ENCODE measurements at places on chromosomes 2 and 18.

- no peak for DNase-seq
Measured at GRCh38 chr2:15594291-15595256, 2.9 kb downstream of the DDX1 start.

DNA sequence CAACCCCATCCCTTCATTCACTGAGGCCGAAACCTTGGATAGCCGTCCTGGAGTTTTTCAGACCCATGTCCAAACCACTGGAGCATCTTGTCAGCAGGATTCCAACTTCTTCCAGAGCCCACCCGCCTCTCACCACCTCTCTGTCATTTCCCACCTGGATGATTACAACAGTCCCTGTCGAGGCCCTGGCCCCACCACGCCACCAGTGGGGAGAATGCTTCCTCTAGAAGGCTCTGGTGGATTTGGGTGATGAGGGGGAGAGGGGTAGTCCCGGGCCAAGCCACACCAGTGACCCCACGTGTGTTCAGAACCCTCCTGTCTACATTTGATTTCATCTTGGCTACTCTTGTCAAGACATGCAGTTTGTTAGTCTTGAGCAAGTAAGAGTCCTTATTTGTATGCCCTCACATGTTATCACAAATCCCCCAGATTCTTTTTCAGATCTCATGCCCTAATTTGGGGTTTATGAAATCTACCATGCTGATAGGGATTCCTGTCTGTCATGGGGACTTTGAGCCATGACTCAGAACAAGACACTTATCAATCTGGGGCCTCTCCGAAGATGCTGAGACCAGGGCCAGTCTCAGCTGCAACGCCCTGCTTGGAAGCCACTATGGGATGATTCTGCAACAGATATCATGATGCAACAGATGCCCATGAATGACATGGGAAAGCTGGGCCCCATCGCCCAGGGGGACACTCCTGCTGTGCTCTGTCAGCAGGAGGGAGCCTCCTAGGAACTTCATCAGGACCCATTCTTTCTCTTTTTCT lies 186.1 kb downstream of the ZFP36L2 start:
- DNase-seq = peak; percentile 22

GRCh38 chr18:43651057-43651456 lies 373.8 kb upstream of the SYT4 start:
- no peak for DNase-seq

- DNase-seq = no peak
Measured at GRCh38 chr2:200403814-200404213, 97.3 kb downstream of the SPATS2L start.

DNA sequence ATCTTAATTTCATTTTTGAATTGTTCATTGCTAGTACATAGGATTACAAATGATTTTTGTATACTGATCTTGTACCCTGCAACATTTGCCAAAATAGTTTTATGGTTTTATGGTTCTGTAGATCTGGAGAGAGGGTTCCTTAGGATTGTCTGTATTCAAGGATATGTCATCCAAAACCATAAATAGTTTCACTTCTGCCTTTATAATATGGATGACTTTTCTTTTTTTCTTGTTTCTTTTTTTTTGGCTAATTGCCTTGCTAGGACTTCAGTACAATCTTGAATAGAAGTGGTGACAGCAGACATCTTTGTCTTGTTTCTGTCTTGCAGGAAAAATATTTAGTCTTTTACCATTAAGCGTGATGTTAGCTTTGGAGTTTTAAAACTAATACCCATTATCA lies 383.9 kb upstream of the HS6ST1 start:
- DNase-seq = no peak

GRCh38 chr2:28209261-28209691 lies 183.4 kb upstream of the FOSL2 start:
- DNase-seq = no peak

- no peak for DNase-seq
Measured at GRCh38 chr18:39622431-39622830, 2056.8 kb upstream of the CELF4 start.

DNA sequence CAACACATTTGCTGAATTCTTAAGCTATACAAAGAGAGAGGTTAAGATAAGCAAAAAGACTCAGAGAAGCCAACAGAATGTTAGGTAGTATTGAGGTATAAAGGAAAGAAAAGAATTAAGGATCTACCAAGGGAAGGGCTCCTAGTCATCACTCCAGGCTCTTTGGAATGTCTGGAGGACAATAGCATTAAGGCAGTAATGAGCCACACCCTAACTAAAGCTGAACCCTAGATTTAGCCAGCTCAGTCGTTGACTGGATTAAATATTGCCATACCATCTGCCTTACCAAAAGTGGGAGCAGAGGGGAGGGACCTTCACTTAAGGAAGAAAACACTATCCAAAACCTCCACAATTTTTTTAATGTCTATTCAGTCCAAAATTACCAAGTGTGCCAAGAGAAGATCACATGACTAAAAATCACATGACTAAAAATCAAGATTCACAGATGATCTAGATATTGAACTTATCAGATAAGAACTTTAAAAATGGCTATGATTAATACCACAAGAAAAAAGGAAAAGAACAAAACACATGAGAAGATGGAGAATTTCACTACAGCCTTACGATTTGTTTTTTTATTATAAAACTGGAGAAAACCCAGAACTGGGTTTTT lies 59.7 kb downstream of the EXOC6B start:
- no peak for DNase-seq

GRCh38 chr2:152488075-152488474 lies 153.1 kb downstream of the FMNL2 start:
- DNase-seq = no peak

DNA sequence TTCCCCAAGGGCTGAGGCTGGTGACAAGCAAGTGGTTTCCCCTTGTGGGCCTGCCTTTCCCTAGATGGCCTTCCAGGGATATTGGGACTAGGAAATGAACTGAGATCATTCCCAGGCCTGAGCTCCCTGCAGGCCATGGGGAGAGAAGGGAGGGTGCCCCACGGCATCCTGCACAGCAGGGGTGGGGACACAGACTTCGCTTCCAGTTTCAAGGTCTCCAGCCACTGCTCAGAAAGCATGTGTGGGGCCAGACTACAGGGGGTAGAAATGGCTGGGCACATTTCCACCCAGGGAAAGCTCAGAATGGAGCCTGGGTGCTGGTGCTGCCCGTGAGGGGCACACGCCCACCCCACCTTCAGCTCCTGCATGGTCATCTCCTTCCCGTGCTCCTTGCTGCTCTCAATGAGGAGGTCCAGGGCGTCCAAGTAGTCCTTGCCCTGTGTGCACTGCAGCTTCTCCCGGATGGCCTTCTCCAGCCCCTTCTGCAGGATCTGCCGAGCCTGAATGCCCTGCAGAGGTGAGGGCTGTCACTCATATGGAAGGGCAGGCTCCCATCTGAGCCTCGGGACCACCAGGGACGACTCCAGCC lies 13.2 kb downstream of the CYP26B1 start:
- DNase-seq = no peak

DNA sequence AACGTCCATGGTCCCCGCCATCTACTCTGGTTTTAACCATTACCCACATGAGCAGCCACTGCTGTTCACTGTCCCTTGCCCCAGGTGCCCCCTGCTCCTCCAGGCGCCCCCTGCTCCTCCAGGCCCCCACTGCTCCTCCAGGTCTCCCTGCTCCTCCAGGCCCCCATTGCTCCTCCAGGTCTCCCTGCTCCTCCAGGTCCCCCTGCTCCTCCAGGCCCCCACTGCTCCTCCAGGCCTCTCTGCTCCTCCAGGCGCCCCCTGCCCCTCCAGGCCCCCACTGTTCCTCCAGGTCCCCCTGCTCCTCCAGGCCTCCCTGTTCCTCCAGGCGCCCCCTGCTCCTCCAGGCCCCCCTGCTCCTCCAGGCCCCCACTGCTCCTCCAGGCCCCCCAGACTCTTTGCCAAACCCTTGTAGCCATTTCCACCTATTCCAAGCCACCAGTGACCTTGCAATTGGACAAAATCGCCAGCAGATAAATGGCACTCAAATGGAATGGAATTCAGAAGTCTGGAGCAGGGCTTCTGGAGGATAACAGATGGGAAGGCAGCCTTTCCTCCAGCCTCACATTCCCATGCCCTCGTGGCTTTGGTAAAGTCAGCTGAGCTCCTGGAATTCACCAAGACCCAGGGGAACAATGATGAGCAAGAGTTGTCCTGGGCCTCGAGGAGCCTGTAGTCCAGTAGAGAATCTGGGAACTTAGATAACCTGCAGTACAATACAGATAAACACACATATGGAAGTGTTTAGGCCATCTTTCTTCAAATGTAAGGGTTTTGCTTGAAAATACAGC lies 13.3 kb upstream of the RPL31 start:
- no peak for DNase-seq

DNA sequence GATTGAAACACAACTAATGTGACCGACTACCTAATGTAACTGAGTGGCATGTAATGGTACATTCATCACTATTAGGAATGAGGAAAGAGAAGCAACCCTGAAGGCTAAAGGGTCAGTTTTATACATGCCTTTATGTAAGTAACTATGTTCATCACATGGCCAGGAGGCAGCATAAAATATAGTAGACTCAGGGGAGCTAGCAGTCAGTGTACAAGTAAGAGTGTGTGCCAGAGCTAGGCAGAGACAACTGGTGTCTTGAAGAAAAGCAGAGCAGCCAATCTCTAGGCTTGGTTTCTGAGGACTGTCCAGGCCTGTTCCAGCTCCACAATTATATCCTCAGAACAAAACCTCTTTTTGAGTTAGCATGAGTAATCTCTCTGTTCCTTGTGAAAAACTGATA lies 18.1 kb downstream of the SMAD2 start:
- peak; percentile 51 for DNase-seq

GRCh38 chr2:184551626-184552025 lies 46.7 kb upstream of the ZNF804A start:
- DNase-seq = no peak

GRCh38 chr2:152028182-152028862 lies 70.5 kb downstream of the CACNB4 start:
- DNase-seq = no peak

DNA sequence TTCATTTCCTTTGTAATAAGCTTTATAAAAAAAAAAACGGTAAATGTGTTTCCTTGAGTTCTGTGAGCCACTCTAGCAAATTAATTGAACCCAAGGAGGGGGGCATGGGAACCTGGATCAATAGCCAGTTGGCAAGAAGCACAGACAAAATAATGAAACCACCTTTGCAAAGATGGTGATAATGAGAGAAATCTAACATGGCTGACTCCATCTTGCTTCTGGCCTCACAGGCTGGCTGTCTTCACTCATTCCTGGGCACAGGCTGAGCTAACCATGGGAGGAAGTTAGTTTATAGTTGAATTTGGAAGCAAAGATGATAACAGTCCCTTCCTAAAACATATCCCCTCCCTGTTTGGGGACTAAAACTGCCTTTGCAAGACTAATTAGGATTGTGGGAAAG lies 95.1 kb downstream of the B3GNT2 start:
- DNase-seq = no peak

GRCh38 chr2:178025551-178026185 lies 46.9 kb downstream of the PDE11A start:
- DNase-seq = no peak

DNA sequence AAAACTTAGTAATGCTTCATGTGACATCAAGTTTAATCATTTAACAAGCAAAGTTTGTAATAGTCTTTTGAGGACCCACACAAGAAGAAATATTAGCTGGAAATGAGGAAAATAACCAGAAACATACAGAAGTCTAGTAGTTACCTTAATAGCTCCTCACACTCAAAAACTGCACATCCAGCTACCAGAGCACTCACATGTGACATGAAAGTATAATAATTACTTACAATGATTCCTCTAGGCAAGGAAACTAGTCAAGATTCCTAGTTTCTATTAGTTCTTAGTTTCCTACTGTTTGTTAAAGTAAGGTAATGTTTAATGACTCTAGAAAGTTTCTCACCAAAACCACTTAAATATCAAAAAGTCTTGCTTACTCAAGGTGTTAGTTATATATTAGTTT lies 335.8 kb downstream of the RAD51AP2 start:
- DNase-seq = no peak

- no peak for DNase-seq
Measured at GRCh38 chr2:214578442-214578841, 167.6 kb downstream of the VWC2L start.

- peak; percentile 43 for DNase-seq
Measured at GRCh38 chr2:227862227-227862740, 9.1 kb upstream of the DAW1 start.

DNA sequence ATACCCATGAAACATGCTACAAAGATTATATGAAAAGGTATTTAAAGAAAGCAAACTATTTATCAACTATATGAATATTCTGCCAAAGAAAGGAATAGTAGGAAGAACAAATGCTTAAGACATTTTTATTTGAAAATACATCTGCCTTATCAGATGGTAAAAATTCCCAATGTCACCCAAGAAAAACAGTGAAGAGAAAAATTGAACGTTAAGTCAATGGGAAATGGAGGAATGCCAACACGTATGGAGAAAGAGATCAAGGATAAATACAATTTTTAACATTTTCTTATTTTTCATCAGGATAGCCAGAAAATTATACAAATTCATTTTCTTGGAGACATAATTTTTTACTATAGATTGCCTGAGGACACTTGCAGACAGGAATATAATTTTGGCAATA lies 394.2 kb downstream of the ZEB2 start:
- DNase-seq = no peak

GRCh38 chr2:47558116-47558767 lies 155.3 kb downstream of the MSH2 start:
- DNase-seq = no peak

DNA sequence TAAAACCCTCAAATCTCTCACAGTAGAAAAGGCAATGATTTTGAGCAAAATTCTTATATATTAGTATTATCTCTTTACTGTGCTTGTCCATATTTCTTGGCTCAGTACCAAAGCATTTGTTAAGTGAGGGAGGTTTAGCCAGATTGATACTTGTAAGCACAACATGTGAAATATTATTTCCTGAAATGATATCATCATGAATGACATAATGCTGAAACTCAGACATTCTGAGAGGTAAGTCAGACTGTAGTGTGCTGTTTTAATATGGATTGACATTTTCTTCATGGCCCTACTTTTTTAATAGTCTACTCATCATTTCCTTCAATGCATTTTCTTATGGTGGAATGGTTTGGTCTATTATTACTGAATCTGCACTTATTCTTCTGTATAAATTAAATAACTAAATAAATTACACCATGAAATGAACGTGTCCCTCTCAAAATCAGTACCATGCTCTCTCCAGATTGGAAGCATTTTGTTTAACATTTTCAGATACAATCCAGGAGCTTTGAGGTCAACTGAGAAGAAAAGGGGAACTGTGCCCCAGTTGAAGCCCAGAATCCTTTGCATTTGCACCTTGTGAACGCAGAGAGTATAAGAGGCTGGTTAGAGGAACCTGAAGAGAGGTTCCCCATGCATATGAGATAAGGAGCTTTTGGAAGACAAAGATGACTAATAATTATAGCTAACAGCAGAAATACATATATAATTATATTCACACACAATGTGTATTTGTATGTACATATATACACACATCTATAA lies 50.1 kb upstream of the CRACDL start:
- DNase-seq = no peak

- no peak for DNase-seq
Measured at GRCh38 chr18:36798738-36799473, 29.9 kb downstream of the TPGS2 start.

Data from activated CD4-positive, alpha-beta T cell treated with anti-CD3 and anti-CD28 coated beads, Interleukin-2, Interleukin-4, amounts not matched to agents 100 ng/mL and 50 ng/mL, durations not matched to agents 16 hours and 8 hours (primary cell).